Spinal cord (tissue), 10 donors: ENCODE measurements at places on chromosomes 5 and 9. TPM values are rescaled to one million over a fixed set of nuclear protein-coding genes. Genes with fewer than 3 reads are reported as not detected.

GRCh38 chr9:109320331-109320741 is 523 bp downstream of the EPB41L4B start:
- DNase-seq: no peak

GRCh38 chr5:180253036-180253824 is 38.7 kb downstream of the MAPK9 start:
- DNase-seq: no peak

DNA sequence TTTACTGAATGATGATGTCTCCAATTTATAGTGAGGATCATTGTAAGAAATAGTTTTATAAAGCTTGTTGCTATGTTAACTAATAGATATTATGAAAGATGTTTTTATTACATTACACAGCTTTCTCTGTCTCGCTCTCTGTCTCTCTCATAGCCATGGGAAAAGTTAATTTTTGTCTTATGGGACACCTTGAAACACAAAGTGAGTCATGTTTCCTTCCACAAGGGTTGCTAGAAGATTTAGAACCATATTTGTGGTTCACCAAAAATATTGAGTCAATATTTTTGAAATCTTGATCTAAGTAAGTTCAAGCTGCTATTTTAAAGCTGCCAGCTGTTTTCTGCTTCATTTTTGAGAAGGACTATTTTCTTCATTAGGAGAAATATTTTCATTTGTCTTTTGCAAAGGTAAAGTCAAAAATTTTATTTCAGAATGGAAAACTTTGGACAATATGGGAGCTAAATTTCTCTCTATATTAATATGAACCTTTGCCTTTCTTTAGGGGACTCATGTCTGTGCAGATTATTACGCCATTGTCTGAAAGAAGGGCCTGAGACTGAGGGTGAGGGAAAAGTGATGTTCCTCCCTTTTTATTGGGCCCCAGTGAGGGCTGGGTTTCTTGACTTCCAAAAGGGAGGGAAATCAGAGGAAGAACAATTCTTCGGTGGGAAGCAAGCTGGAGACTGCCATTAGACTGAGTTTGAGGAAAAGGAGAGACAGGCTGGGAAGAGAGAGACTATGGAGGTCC is 87.9 kb upstream of the SLC24A2 start:
- no peak for DNase-seq

DNA sequence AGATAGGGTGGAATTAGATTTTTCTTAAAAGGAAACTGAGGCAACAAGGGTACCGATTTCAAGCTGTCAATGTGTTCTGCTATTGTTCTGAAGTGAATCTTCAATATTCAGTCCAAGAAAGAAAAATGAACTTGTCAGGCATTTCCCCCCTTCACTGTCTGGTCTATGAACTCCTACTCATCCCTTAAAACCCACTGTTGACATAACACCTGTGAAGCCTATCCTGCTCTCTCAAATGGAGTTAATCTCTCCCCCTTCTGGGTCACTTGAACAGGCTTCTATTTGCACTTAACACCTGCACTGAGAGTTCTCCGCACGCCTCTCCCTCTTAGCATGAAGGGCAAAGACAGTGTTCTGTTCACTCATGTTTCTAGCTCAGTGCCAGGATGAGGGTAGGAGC is 144.3 kb downstream of the CRB2 start:
- no peak for DNase-seq

DNA sequence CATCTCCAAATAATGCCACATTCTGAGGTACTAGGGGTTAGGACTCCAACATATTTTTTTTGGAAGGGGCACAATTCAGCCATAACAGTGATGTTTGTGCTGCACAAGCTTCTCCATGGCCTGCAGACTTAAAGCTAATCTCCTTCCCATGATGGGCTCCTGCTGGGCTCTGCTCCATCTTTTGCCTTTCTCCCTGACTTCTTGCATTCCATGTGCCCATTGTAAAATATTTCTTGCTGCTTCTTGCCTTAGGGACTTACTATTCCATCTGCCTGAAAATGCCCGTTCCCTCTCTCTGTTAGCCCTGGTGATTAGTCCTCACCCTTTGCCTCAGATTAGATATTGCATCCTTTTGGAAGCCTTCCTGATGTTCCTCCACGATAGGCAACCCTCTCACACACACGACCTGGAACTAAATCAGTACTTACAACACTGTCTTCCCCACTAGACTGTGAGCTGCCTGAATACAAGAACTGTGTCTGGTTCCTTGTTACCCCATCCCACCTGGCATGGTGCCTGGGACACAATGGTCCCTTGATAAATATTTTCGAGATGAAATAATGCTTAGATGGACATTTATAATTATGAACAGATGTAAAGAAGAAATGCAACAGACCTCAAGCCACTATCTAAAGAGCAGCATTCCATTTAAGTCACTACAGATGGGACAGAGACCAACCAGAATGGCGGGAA is 33.5 kb downstream of the OR1J1 start:
- DNase-seq: no peak

GRCh38 chr9:129253803-129254381 is 75.8 kb upstream of the IER5L start:
- no peak for DNase-seq

GRCh38 chr5:6273090-6273735 is 105.1 kb downstream of the MED10 start:
- DNase-seq: no peak

DNA sequence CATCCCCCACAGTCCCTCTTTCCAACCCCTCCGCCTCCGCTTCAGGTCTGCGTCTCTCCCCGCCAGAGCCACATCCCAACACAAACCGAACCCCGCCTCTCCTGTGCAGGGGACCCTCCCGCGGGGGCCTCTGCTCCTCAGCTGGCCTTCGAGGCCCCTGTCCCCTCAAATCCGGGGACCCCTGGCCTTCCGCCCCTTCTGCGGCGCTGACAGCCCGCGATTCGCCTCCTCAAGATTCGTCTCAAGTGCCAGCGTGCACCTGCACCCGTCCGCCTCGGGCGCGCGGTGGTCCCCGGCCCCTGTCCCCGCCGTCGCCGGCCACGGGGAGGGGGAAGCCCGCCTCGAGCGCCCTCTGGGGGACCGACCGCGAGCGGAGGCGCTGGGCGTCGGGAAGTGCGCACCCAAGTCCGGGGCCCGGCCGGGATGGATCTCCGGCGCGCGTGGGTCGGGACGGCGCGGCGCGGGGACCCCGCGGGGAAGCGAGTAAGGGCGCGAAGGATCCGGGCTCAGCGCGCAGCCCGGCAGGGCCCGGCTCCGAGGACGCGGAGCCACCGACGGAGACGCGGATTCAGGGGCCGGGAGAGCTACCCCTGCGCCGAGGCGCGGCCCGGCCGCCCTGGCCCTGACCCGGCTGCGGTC is 623 bp downstream of the FLT4 start:
- no peak for DNase-seq

DNA sequence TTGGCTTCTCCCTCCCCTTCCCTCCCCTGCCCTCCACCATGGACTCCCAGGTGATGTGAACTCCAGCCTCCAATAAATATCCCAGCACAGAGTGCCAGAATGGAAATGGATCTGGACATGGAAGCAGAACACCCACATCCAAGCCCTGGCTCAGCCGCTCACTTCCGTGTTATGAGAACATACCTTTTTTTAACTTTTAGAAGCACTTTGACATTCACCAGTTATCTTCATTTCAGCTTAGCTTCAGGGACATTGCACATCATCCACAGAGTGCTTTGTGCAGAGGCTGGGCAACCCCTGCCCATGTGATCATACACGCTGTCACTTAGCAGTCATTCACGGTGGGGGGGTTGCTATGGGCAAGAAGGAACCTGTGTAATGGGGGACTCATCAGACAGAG is 9.1 kb downstream of the AFAP1L1 start:
- DNase-seq: no peak

- DNase-seq: no peak
Observed at GRCh38 chr5:80168388-80169028, 87.3 kb downstream of the SERINC5 start.

- no peak for DNase-seq
Observed at GRCh38 chr5:139392678-139393496, 2.0 kb downstream of the PROB1 start.

DNA sequence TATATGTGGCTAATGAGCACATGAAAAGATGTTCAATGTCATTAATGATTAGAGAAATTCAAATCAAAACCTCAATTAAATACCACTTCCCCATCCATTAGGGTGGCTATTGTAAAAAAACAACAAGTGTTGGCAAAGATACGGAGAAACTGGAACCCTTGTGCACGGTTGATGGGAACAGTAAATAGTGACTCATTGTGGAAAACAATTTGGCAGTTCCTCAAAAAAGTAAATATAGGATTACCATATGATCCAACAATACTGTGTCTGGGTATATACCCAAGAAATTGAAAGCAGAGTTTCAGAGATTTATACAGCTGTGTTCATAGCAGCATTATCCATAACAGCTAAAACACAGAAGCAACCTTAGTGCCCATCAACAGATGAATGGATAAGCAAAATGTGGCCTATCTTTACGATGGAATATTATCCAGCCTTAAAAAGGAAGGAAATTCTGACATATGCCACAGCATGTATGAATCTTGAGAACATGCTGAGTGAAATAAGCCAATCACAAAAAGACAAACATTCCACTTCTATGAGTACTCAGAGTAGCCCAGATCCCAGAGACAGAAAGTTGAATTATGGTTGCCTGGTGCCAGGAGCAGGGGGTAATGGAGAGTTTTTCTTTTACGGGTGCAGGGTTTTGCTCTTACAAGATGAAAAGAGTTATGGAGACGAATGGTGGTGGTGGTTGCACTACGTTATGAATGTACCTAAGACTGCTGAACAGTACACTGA is 41.4 kb upstream of the LRRC14B start:
- no peak for DNase-seq

DNA sequence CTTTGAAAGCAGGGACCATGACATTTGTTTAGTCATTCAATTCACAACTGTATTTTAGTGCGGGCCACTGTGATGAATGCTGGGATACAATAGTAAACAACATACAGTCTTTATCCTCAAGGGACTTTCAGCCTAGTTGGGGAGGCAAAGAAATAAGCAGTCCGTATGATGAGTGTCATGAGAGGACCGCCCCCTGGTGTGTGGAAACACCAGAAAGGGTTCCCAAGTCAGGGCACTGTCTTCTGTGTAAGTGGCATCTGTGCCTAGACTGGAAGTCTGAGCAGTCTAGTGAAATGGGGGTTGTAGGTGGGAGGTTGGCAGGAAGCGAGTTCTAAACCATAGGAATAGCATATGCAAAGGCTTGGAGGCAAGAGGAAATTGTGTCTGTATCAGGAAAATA is 6.8 kb downstream of the C9orf43 start:
- no peak for DNase-seq

- no peak for DNase-seq
Observed at GRCh38 chr5:108900668-108901067, 153.0 kb downstream of the FER start.

- DNase-seq: no peak
Observed at GRCh38 chr5:141778206-141778605, 96.2 kb upstream of the ARAP3 start.

- no peak for DNase-seq
Observed at GRCh38 chr5:96331681-96332361, 101.2 kb downstream of the PCSK1 start.

DNA sequence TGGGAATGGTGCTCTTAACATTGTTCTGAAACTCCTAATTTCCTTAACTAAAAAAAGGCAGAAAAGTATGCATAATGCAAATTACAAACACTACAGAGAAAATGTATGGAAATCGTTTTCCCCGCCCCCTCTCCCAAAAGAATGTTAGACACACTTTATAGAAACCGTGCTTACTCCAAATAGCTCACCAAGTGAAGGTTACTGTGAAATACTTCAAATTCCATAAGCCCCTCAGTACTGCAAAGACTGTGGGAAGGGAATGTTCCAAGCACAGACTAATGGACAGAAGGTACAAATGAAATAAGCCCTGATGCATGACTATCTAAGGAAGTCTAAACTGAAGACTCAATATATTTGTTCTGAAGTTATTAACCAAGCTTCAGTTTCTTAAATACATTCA is 12.5 kb downstream of the MAPKAP1 start:
- DNase-seq: no peak

- no peak for DNase-seq
Observed at GRCh38 chr9:98575379-98576346, 133.1 kb downstream of the GABBR2 start.

- DNase-seq: no peak
Observed at GRCh38 chr5:157494178-157494832, 34.3 kb downstream of the NIPAL4 start.

GRCh38 chr9:124770359-124771020 is 621 bp downstream of the NR6A1 start:
- no peak for DNase-seq

DNA sequence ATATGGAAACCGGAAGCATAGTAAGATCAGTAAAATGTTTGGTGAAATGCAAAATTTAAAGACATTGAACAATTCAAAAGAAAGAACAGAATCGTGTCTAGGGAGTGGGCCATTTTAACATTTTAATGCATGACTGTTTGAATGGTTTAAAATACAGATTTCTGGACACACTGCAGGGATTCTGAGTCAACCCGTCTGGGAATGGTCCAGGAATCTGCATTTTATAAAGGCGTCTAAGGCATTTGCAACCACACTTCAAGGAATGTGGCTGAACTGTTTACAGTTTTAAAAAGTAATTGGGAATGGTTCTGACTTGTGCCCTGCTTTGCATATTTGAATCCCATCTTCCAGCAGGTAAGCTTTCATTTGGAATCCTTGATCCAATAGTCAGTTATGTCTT is 811.7 kb upstream of the WWC1 start:
- DNase-seq: no peak

DNA sequence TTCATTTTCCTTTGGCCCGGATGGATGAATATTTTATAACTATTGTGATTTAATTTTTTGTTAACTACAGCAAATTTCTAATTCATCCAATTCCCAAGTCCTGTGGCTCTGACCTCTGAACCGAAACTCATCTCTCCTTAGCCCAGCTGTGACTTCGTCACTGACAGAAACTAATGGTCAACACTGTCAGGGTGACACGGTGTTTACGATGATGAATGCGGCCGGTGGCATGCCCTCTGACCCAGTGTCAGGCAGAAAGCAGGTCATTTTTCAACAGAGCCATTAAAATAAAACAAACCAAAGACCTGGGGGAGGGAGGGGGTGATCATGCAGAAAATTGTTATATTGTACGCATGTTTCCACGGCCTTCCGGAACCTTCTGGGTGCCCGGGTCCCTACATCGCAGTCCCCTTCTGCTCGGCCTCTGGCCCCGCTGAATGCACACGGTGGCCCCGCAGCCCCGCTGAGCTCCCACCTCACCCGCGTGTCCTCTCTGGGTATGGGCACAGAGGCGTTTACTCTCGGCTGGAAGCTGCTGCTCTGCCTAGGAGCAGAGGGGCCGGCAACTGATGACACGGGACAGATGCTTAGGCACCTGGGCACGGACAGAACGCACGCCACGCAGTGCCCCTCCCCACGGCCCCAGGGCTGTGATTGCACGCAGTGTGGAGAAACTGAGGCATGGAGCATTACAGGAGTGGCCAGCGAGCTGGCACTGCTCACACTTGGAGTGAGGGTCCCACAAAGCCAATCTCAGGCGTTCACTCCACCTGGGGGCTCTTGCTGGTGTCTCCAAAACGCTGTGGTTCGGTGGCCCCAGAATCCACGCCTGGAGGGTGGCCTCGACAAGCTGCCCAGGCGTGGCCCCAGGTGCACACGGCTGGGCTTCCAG is 8.1 kb downstream of the CCDC187 start:
- no peak for DNase-seq

Gene CCNI2
- 1.3 TPM for total RNA-seq

Gene SH3TC2
- 43.7 TPM for total RNA-seq

Gene SLC46A2
- 0.11 TPM for total RNA-seq

Gene DOK3
- 3.4 TPM for total RNA-seq

Gene CEP72
- 3.5 TPM for total RNA-seq

Gene SYK
- 6.1 TPM for total RNA-seq

Gene SEC61B
- total RNA-seq: 39.6 TPM

Gene TUBB4B
- 152 TPM for total RNA-seq
